ENCODE measurements at places on chromosomes 1 and 21.

- DNase-seq: no peak
Observed at GRCh38 chr1:119139403-119139802, 1.1 kb downstream of the WARS2 start.

- no peak for DNase-seq
Observed at GRCh38 chr21:27740084-27740483, 773.2 kb upstream of the ADAMTS5 start.

GRCh38 chr1:75723989-75724471, 479 bp upstream of the ACADM start:
- peak; percentile 23 for DNase-seq

DNA sequence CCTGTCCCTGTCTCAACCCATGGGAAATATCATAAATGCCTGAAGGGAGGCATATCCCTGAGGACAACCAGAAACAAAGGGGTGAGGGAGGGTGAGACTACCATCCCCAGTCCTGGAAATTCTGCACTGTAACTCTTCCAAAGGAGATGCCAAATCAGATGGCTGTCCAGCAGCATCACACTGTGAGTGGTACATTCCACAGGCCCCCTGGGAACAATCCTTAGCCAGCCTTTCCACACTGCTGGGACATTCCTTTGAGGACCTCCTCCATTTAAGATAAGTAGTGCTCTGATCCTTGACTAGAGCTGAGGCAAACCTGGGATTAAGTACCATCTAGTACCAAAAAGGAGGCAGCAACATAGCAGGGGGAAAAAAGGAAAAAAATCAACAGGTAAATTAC, 10.7 kb downstream of the IVL start:
- no peak for DNase-seq

DNA sequence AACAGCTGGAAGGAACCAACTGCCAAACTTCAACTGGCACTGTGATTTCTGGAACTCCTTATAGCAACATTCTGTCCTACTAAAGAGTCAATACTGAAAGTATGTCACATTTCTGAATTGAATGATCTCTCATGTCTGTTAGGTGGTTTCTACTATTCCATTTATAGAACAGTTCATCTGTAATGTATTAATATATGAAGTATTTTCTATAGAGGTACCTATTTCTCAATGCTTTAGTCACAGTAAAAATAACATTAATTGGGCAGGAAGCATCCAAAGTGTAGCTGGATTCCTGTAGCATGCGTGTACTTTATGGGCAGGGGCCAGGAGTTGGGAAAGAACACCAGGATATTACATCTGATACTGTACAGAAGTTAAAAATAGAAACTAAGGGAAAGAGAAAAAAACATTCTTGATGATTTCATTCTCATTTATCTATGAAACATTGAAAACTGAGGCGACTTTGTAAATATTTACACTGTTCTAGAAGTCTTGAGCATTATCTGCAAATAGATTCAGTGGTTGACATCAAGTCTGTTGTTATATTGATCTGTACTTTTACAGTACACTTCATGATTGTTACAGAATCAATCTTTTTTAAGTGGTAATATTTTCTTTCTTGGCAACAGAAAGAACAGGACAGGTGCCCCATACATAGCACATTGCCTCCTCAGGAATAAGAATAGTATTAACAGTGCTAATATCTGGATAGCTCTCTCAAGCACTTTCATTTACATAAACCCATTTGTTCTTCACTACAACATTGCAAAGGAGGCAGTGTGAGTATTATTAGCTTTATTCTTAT, 6.2 kb upstream of the ZNF281 start:
- peak; percentile 99 for DNase-seq

DNA sequence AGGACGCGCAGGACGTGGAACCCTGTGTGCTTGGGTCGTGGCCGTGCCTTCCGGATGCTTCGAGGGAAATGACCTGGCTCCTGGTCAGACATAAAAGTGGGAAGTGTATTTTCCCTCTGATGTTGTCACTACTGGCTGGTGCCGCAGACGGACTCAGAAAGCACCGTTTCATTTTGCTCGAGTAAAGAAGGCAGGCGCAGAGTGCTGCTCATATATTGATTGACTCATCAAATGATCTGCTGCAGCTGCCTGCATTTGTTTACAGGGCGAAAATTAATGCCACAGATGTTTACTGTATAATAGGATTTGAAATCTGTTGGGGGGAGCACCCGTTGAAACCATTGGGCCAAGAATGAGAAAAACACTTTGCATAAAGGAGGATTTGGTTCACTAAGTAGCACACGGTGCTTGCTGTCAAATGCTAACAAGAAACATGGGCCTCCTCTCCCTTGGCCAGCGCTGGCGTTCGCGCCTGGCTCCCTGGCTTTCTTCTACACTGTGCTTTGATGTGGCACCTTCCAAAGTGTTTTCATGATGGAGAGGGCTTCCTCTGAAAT, 365.5 kb downstream of the CAMTA1 start:
- no peak for DNase-seq

All from fibroblast of skin of left quadriceps (primary cell).